ENCODE measurements at places on chromosomes 4 and X.

DNA sequence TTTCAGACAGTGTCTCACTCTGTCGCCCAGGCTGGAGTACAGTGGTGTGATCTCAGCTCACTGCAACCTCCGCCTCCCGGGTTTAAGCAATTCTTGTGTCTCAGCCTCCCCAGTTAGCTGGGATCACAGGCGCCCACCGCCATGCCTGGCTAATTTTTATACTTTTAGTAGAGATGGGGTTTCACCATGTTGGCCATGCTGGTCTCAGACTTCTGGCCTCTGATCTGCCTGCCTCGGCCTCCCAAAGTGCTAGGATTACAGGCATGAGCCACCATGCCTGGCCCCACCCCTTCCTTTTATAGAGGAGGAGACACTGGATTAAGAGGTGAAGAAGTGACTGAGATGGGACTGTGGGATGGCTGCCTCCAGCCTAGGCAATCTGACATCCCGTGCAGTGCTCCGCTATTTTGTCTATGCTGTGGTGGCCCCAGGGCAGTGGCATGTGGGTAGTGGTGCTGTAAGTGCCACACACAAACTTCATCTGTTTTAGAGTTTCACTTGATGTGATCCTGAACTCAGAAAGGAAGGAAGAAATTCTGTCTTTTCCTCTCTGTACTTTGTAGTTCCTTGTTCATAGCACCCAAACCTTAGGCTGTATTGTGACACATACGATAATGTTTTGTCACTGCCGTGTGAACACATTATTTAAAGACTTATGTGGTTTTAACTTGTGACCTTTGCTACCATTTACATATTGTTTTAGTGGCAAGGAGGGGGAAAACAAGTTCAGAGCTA lies 48.9 kb downstream of the FNIP2 start:
- no peak for DNase-seq

DNA sequence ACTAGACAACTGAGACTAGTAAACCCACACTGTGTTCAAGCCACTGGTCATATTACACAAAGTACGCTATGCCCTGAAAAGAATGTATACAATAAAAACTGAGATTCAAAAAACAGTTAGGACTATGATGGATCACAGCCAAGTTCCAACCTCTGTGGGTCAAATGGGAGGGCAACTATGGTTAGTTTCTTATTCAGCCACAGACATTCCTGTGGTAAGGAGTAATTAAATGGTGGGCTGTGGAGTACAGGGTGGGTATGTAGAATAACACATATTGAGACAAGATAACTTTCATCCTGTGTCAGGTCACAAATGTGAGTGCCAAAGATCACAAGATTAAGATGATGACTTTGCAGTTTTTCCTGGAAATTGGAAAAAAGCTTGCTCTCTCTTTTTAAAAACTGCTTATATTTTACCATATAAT lies 167.2 kb downstream of the NPNT start:
- DNase-seq, result peak; percentile 78

- no peak for DNase-seq
Measured at GRCh38 chrX:44043496-44043895, 70.3 kb upstream of the NDP start.

- no peak for DNase-seq
Measured at GRCh38 chrX:20594985-20595384, 328.3 kb upstream of the RPS6KA3 start.

DNA sequence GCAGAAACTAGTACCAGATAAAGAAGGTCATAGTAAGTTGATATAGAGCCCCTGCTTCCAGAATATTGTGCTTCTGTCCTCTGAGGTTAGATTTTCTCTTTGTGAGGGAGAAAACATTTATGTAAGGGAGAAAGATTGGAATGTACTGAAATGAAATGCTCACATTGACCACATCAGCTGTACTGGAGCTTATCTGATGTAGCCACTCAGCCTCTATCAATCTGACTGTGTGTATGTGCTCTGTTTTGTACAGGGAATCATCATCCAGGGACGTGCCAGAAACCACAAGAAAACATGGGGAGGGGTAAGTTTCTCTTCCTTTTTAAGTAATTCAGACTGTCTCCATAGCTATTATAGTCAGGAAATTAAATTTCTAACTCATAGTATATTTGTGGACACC lies 56.8 kb downstream of the PRRG1 start:
- DNase-seq, result peak; percentile 73

GRCh38 chr4:84790769-84791565 lies 175.5 kb downstream of the WDFY3 start:
- DNase-seq, result no peak

DNA sequence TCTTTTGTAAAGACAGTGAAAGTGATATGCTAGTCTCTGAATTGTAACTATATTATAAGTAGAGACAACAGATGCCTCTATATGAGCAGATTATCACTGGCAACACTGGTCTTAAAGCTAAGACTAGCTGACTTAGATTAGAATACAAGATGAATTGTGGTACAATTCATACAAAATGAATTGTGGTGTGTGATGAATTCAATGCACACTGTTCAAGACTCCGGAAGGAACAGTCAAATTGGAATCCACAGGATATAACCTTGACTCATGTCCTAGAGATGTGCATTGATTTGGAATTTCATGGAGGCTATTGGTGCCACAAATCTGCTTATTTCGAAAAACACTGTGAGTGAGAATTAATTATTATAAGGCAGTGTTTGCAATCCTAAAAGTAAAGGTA lies 701.8 kb downstream of the PCDH7 start:
- no peak for DNase-seq

GRCh38 chr4:181962321-181962720 lies 280.9 kb upstream of the TENM3 start:
- DNase-seq, result no peak

DNA sequence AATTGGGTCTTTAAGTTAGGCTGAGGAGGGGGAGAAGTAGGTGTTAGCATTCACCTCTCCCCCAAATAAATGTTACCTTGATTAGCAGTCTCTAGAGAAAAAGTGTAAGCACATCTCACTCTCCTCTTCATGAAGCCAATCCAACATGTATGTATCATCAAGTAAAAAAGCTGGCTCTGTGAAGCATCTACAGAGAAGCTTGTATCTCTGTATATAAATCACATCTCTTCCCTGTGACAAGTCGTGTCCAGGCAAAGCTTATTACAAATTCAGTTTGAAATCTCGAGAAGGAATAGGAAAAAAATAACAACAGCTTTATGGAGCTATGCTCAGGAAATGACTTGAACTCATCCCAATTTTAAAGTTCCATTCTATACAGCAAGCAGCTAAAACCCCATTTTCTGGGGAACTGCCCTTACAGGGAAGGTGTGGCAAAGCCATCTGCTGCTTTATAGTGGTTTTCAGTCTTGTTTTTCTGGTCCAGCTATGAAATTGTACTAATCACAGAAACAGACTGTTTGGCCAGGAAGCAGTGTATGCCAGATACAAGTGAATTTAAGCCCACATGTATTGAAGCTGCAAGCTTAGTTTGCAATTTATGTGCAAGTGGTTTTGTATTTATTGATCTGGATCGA lies 313.3 kb upstream of the NOCT start:
- DNase-seq, result no peak

GRCh38 chrX:24146283-24146949 lies 3.1 kb upstream of the ZFX start:
- DNase-seq, result no peak

DNA sequence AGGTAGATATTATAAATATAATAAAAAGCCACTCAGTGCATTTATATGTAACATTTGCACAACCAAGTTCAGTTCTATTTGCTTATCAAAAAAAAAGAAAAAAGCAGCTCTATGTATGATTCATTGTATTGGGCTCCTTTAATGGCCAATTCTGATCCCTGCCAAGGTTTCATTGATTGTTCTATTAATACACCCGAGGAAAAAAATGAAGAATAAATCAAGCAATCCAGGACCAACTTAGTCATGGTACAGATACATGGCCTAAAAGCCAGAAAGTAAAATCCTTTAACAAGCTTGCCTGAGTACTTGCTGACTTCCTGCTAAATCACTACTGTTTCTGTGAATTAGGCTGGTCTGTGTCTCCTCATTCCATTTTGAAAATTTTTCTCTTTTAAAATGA lies 77.6 kb upstream of the PCDH7 start:
- no peak for DNase-seq

GRCh38 chrX:621705-622503 lies 8.7 kb upstream of the SHOX start:
- DNase-seq, result no peak

DNA sequence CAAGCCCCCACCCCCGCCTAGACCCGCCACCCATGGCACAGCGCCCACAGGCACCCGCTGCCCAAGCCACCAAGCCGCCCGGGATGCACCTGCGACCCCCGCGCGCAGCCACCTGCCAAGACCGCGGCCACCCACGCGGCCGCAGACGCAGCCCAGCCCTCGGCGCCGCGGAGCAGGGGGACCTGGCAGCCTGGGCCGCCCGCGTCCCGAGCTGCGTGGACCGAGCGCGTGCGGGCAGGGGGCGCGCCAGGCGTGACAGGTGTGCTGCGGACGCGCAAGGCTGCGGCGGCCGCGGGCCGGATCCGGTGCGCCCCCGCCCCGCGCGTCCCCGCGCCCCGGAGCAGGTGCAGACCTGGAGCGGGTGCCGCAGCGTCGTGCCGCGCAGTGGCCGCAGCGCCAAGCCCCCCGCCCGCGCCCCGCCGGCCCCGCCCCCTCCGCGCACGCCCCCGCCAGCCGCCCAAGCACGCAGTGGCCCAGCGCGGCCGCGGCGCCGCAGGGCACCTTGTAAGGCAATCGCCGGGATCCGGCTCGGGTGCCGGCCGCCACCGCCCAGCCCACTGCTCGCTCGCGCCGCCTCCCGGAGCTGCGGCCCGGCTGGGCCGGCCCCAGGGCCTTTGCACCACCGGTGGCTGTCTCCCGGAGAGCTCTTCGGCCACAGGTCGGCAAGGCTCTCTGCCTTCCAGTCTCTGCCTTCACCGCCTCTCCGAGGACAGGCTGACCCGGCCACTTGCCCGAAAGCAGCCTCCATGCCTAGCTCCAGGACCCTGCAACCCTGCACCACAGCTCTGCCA lies at the start of gene PNCK:
TSS of gene PNCK (minus strand) at position 386 of the 791 bp plus-strand sequence. CDS start 737 bp downstream, outside the sequence.
- DNase-seq, result no peak

GRCh38 chrX:135328421-135329005 lies 19.2 kb downstream of the ETDC start:
- DNase-seq, result no peak

DNA sequence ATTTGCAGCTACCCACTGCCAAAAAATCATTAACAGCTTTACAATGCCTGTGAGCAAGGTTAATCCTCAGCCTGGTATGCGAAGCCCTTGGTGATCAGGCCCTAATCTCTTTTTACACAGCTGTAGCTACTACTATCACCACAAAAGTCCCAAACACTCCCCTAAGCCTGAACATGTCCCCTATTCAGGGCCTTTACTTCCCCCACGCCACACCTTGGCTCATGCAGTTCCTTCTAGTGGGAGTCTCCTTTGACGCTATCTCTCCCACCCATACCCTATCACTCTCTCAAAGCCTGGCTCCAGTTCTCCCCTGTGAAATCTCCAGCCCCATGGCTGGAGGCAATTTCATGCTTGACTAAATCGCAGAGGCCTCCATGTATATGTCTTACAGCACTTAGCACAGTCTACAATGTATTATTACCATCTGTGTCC lies 90.6 kb upstream of the CBR4 start:
- no peak for DNase-seq

GRCh38 chrX:6821730-6822129 lies 286.8 kb upstream of the VCX3A start:
- DNase-seq, result no peak

- DNase-seq, result peak; percentile 47
Measured at GRCh38 chr4:86834901-86835300, 14.3 kb downstream of the SLC10A6 start.

DNA sequence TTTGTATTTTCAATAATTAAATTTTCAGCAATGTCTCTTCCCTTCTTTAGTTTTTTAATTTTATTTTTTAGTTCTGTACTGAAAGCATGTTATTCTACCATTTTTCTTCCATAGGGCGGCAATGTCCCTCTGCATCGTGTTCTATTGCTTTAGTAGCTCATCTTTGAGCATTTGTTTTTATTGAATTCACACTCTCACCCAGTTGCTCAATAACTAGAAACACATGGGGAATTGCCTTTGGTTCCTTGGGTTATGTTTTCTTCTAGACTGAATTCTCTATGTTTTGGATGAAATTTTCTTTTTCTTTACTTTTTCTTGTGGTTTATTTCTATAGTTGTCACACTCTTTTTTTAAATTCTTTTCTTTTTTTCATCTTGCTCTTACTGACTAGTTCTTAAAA lies 233.8 kb upstream of the LDB2 start:
- no peak for DNase-seq

- DNase-seq, result peak; percentile 76
Measured at GRCh38 chr4:125388613-125389012, 73.9 kb downstream of the FAT4 start.

- DNase-seq, result no peak
Measured at GRCh38 chr4:138428611-138429010, 186.5 kb upstream of the SLC7A11 start.

GRCh38 chr4:183532821-183533220 lies 28.0 kb downstream of the ING2 start:
- DNase-seq, result peak; percentile 22

GRCh38 chrX:150227321-150227860 lies 135.7 kb upstream of the MAMLD1 start:
- DNase-seq, result no peak

DNA sequence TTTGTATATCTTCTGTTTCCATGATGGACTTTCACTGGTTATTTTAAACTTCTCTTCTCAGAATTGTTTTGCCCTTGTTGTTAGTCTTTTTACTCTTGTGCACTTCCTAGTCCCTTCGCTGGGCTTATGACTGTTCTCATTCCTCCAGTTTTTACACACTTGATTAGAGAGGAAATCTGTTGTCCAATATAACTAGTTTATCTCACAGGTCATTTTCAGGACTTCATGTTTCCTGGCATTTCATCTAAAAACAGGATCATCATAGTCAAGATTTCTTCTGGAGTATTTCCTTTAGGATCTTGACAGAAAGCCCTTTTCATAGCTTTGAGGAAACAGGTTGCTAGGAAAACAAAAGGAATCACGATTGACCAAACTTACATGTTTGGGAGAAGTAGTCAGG lies 3.0 kb downstream of the FNIP2 start:
- DNase-seq, result no peak

- DNase-seq, result no peak
Measured at GRCh38 chrX:153924149-153924861, 1.8 kb downstream of the ARHGAP4 start.

GRCh38 chr4:183255487-183255886 lies 64.6 kb downstream of the CLDN22 start:
- no peak for DNase-seq

GRCh38 chr4:71009890-71010588 lies 16.6 kb downstream of the DCK start:
- no peak for DNase-seq

DNA sequence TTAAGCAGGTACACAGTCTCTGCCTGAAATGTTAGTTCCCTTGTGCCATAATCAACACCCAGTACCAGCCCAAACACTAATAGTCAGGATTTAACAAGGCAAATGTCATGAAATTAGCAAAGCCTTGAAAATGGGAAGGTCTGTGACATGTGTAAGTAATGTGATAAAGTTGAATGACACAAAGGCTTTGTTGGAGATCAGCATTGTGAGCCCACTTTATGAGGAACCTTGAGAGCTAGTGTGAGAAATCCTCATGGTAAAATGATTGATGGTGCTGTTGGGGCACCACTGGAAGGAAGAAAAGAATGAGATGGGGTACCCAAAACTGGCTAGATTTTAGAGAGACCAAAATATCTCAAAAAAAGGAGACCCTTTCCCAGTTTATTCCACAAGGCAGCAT lies 3.3 kb upstream of the LIN54 start:
- no peak for DNase-seq

All from non-pigmented ciliary epithelial cell (primary cell).